ENCODE measurements at places on chromosomes 2 and 18.
A peak's percentile ranks its signal among the peaks of the same experiment; 100 is the strongest.

- no peak for DNase-seq
Measured at GRCh38 chr18:73646196-73646595, 501.4 kb downstream of the FBXO15 start.

- DNase-seq: no peak
Measured at GRCh38 chr2:25297738-25298137, 44.0 kb downstream of the DNMT3A start.

- DNase-seq: no peak
Measured at GRCh38 chr2:36549165-36549574, 48.8 kb downstream of the FEZ2 start.

DNA sequence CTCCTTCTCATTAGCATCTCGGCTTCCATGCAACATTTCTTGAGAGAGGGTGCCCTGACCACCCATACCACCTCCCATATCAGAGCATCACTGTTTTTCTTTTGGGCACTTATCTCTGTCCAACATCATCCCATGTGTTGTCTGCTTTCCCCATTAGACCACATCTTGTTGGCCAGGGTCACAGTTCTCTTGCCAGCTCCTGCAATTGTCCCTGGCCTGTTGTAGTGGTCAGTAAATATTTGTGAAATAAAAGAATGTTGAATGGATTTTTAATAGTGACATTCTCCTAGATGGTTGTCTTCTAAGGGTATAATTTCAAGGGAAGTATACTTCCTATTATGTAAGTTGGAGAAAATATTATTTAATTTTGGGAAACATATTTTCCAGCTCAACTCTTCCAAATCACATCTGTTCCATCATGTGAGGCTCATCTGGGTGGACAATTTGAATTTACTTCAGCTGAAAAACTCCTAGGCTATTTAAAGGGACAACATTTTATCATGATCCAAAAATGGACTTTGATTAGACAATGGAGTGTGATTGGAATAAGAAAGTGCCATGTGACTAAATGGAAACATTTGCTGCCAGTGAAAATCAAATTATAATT lies 83.0 kb downstream of the MOGAT1 start:
- no peak for DNase-seq

DNA sequence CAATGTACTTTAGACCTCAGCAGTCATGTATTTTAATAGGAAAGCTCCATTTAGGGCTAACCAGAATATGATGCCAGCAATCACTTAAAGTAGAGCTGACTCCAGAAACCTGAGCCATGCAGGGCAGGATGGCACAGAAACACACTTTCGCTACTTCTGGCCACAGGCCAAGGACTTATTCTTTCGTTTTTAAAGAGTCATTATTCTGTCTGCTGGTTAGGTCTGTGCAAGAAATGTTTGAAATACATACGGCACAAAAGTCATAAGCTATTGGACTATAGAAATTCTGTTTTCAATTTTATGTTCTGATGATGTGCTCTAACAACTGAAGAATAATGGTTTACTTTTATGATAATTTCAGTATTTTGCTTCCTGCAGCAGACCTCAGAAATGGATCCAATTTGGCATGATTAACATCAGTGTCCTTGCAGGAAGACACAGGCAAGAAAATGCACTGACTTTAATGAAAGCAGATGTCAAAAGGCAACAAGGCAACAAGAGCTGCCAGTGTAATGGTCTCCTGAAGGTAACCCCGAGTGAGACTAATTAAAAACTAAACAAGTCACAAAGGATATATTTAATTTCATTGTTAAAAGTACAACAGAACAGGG lies 114.4 kb upstream of the CHRNA1 start:
- DNase-seq: no peak

- DNase-seq: no peak
Measured at GRCh38 chr18:10950080-10950875, 199.1 kb downstream of the PIEZO2 start.

DNA sequence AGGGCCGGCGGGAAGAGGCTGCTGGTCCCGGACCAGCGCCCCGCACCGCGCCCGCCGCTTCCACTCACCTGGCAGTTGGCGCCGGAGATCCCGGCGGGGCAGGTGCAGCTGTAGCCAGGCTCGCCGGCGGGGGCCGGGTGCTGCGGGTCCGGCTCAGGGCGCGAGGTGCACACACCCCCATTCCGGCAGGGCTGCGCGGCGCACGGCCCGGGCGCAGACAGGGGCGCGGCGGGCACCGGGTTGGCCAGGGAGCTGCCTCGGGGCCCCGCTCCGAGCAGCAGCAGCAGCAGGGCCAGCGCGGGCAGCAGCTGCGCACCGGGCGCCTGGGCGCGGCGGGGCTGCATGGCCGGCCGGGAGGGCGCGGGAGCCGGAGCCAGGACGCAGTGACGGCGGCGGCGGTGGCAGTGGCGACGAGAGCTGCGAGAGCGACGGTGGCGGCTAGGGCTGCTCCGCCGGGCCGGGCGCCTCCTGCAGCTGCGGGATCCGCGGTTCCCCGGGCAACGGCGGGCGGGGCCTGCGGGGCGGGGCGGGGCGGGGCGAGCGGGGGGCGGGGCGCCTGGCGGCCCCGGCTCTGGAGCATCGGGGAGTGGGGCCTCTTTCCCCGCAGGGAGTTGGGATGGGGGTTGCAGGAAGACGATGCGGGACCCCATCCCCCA lies at the start of gene DNER:
Gene DNER, minus strand, starts transcription at position 476 of the 656 bp plus-strand sequence. Its CDS starts 132 bp downstream, at position 344.
- peak; percentile 27 for DNase-seq

DNA sequence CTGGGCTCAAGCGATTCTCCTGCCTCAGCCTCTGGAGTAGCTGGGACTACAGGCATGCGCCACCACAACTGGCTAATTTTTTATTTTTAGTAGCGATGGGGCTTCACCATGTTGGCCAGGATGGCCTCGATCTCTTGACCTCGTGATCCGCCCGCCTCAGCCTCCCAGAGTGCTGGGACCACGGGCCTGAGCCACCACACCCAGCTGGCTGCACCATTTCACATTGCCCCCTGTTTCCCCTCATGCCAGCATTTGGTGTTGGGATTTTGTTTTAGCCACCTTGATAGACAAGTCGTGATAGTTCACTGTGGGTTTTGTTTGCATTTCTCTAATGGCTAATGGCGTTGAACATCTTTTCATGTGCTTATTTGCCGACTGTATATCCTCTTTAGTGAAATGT lies 5.8 kb upstream of the COLEC11 start:
- DNase-seq: no peak

DNA sequence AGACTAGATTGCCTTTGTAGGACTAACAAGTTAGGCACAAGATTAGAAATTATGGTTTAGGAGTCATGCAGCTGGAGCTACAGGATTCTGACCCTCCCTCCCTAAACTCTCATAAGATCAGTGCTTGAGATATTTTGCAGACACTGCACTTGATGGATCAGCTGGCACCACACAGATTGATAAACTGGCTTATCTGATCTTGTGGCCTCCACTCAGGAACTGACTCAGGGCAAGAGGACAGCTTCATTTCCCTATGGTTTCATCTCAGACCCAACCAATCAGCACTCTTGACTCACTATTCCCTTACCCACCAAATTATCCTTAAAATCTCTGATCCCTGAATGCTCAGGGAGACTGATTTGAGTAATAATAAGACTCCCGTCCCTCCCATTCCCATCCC lies 152.3 kb downstream of the DIS3L2 start:
- DNase-seq: no peak

DNA sequence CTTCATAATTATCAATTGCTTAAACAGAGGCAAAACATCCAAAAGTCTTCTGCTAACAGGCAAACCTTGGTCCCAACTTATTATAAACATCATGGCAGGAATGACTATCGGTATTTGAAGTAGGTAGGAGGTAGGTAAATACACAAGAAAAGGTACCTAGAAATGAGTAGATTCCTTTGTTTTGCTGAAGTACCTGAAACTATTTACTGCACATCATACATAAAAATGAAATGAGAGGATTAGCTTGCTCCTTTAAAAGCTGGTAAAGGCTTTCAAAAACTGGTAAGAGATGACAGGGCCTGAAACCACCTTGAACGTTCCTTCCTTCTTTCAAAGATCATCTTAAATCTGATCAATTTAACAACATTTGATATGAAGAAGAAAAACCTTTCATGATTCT lies 55.2 kb upstream of the MAPRE2 start:
- no peak for DNase-seq

DNA sequence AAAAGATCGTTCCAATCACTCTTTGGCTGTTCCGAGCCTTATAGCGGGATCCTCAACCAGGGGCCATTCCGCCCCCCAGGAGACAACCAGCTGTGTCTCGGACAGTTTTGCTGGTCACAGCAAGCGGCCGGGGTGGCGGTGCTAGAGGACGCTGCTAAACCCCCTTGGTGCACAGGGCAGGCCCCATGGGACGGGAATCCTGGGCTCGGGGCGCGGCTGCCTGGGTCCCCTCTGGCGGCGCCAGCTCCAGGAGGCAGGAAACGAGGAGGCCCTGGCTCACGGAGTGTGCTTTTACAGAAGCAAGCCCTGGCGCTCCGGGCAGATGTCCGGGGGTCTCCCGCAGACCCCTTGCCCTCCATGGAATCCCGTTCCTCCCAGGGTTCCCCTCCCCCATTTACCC lies 22.1 kb downstream of the SCYGR8 start:
- DNase-seq: no peak

- DNase-seq: no peak
Measured at GRCh38 chr2:160486341-160486740, 7.3 kb downstream of the RBMS1 start.

Data from T-cell (primary cell).